ENCODE measurements at places on chromosomes 1 and 21. TPM values are rescaled to one million over a fixed set of nuclear protein-coding genes. Genes with fewer than 3 reads are reported as not detected.

The NBPF4 gene
- total RNA-seq: not detected

The PGD gene
- 23.2 TPM for total RNA-seq

The BEST4 gene
- 0.57 TPM for total RNA-seq

The SV2A gene
- 3.3 TPM for total RNA-seq

The ADGRL4 gene
- not detected for total RNA-seq

The NR0B2 gene
- not detected for total RNA-seq

The SPRR4 gene
- total RNA-seq: not detected

The RRP1 gene
- 24.1 TPM for total RNA-seq

The LIPI gene
- total RNA-seq: not detected

The PRRX1 gene
- total RNA-seq: not detected

The MUL1 gene
- total RNA-seq: 20.4 TPM

The FOXJ3 gene
- total RNA-seq: 68.6 TPM

The DCST1 gene
- total RNA-seq: 0.32 TPM

The KIF14 gene
- 0.59 TPM for total RNA-seq

The SELENBP1 gene
- not detected for total RNA-seq

The RNF186 gene
- not detected for total RNA-seq

The BMP8B gene
- total RNA-seq: 0.39 TPM

The CD53 gene
- total RNA-seq: 397 TPM

The NUDT4B gene
- total RNA-seq: not detected

The LRRC38 gene
- total RNA-seq: not detected

The KCNJ15 gene
- total RNA-seq: 0.10 TPM

The MPZ gene
- 2.3 TPM for total RNA-seq

The DEPDC1 gene
- total RNA-seq: 0.39 TPM

The C1orf87 gene
- not detected for total RNA-seq

The UBE2J2 gene
- 56.4 TPM for total RNA-seq

The ATAD3C gene
- total RNA-seq: 3.4 TPM

The KRTAP19-1 gene
- total RNA-seq: not detected

The WNT4 gene
- not detected for total RNA-seq

The DPT gene
- total RNA-seq: not detected

The CLEC20A gene
- total RNA-seq: not detected

The SLC66A1 gene
- 3.2 TPM for total RNA-seq

The RSPH1 gene
- 0.25 TPM for total RNA-seq

The TDRD5 gene
- total RNA-seq: not detected

The LRRC8C gene
- 70.4 TPM for total RNA-seq

The VANGL2 gene
- 0.07 TPM for total RNA-seq

The YRDC gene
- 28.2 TPM for total RNA-seq

The PADI1 gene
- total RNA-seq: not detected

The MTHFR gene
- 35.0 TPM for total RNA-seq

The FMOD gene
- not detected for total RNA-seq

The HTR6 gene
- not detected for total RNA-seq

The FCRL6 gene
- total RNA-seq: not detected

The C8B gene
- total RNA-seq: 0.20 TPM

The S1PR1 gene
- total RNA-seq: 191 TPM

The CYYR1 gene
- total RNA-seq: not detected

The PDC gene
- total RNA-seq: not detected

The FAM131C gene
- total RNA-seq: not detected

The NHLH2 gene
- total RNA-seq: not detected

The ETV3L gene
- total RNA-seq: not detected

The FCAMR gene
- not detected for total RNA-seq

The KANK4 gene
- not detected for total RNA-seq

The KRTAP20-4 gene
- not detected for total RNA-seq

The LCE1D gene
- total RNA-seq: not detected

The MFN2 gene
- 39.1 TPM for total RNA-seq

The LHX8 gene
- not detected for total RNA-seq

The FCRL5 gene
- total RNA-seq: 0.22 TPM
